ENCODE measurements at places on chromosomes 11 and 22. TPM values are rescaled to one million over a fixed set of nuclear protein-coding genes. Genes with fewer than 3 reads are reported as not detected.

DNA sequence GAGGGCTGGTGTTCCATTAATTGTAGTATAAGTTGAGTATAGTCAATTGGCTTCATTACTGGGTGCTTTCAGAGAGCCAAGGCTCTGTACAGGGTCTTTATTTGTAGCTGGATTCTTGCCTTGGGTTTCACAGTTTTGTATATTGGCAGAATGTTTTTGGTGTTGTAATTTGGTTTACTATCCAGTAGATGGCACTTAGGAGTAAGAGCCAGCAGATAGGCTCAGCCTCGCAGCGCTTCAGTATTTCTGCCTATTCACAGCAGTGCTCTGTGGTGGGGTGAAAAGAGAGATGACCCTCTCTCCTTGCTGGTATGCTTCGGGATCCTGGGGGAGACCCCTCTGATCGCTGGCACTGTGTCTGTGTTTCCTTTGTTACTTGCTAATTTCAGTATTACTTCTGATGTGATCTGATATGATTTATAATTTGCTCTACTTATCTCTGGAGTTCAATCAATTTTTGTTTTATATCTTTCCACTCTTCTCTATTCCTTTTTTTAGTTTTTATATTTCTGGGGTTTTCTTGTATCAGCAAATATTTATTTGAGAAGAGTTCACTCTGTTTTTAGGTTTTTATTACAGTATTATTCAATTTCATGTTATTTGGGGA is 52.2 kb downstream of the ANO5 start:
- no peaks in the 10 kb centered on the region for H3K4me1 ChIP-seq
- no peak overlapping the region for H3K27ac ChIP-seq
- peaks cover 5% of the 10 kb centered on the region for H3K27me3 ChIP-seq
- no peak overlapping the region for H3K4me3 ChIP-seq

The CHEK1 gene
- total RNA-seq: 110 TPM

GRCh38 chr11:8765294-8765693 is 82.7 kb downstream of the RPL27A start:
- DNase-seq: no peak
- peaks cover 6% of the 10 kb centered on the region for H3K4me1 ChIP-seq
- H3K36me3 ChIP-seq: no peaks in the 10 kb centered on the region
- no peak overlapping the region for H3K4me3 ChIP-seq
- peaks cover 5% of the 10 kb centered on the region for H3K27me3 ChIP-seq
- H3K27ac ChIP-seq: no peak overlapping the region

DNA sequence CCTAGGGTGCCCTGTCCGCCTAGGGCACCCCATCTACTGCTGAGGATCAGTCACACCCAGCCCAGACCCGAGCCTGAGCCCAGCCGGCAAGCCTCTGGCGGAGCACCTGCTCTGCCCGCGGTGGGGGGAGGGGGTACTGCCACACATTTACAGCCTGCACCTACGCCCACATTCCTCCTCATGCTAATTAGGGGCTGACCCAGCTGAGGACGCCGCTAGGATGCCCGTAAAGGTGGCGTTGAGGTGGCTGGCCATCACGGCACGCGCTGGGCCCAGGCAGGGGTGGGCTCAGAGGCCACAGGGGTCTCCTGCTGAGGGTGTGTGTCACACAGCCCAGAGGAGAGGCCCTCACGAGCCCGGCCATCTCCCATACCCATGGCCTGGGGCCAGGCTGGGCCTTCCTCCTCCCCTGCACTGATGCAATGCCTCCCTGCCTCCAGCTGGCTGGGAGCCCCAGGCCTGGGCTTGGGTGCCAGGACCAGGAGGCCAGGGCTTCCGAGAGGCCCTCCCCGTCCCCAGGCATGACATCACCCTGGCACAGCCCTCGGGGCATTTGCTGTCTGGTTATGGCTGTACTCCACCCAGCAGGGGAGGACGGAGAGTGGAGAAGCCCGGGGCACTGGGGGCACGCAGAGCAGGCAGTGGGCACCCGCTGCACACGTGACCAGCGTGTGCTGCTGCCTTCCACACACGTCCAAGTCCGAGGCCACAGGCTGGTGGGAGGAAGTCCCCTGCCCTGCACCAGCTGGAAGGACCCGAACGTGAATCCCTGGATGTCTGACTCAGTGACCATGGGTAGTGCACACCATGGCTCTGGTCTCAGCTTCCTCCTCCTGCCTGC is 12.7 kb downstream of the DUSP8 start:
- no peaks in the 10 kb centered on the region for H3K27me3 ChIP-seq
- no peak overlapping the region for H3K27ac ChIP-seq
- no peaks in the 10 kb centered on the region for H3K4me1 ChIP-seq
- no peak overlapping the region for H3K4me3 ChIP-seq
- H3K36me3 ChIP-seq: no peaks in the 10 kb centered on the region

- H3K4me1 ChIP-seq: no peaks in the 10 kb centered on the region
- H3K4me3 ChIP-seq: no peak overlapping the region
- no peaks in the 10 kb centered on the region for H3K36me3 ChIP-seq
These were observed 188.9 kb downstream of the BCR start for GRCh38 chr22:23369054-23369685.

DNA sequence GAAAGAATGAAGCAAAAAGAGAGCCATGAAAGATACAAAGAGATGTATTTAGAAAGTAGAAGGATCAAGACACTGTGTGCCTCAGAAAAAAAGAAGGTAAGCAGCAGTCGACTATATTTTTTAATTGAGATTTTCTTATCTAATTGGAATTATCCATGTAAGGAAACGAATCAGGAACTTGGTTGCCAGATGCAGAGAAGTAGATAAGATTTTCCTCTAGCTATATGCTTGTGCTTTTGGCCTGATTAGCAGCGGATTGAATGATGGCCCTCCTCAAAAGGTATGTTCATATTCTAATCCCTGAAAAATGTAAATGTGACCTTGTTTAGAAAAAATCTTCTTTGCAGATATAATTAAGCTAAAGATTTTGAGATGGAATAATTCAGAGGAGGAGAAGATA is 43.9 kb upstream of the CARD18 start:
- H3K27me3 ChIP-seq: peaks cover 2% of the 10 kb centered on the region
- H3K4me1 ChIP-seq: no peaks in the 10 kb centered on the region
- no peak overlapping the region for H3K27ac ChIP-seq
- H3K36me3 ChIP-seq: no peaks in the 10 kb centered on the region
- H3K4me3 ChIP-seq: no peak overlapping the region
- DNase-seq: no peak

DNA sequence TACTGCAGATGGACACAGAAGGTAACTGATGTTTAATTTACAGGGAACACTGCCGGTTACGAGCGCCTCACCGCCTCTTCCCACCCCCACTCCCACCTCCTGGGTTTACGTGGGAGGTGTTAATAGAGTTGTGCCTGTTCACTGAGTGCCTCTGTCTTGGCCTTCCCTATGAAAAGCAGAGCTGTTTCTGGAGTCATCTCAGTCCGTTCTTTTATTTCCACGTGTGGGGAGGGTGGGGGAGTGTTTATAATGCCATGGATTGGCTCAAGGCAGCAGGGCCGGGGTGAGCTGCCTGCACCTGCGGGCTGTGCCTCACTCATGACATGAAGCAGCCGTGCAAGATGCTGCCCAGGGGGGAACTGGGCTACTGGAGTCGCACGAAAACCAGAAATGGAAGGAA is 322.7 kb downstream of the CADM1 start:
- H3K4me3 ChIP-seq: no peak overlapping the region
- no peaks in the 10 kb centered on the region for H3K4me1 ChIP-seq
- DNase-seq: no peak
- H3K36me3 ChIP-seq: no peaks in the 10 kb centered on the region
- no peak overlapping the region for H3K27ac ChIP-seq

GRCh38 chr11:134515081-134515960 is 103.3 kb upstream of the B3GAT1 start:
- no peak for DNase-seq
- H3K27me3 ChIP-seq: no peaks in the 10 kb centered on the region
- H3K4me3 ChIP-seq: no peak overlapping the region
- no peaks in the 10 kb centered on the region for H3K4me1 ChIP-seq

The NAP1L4 gene
- total RNA-seq: 286 TPM

The FAM181B gene
- total RNA-seq: not detected

DNA sequence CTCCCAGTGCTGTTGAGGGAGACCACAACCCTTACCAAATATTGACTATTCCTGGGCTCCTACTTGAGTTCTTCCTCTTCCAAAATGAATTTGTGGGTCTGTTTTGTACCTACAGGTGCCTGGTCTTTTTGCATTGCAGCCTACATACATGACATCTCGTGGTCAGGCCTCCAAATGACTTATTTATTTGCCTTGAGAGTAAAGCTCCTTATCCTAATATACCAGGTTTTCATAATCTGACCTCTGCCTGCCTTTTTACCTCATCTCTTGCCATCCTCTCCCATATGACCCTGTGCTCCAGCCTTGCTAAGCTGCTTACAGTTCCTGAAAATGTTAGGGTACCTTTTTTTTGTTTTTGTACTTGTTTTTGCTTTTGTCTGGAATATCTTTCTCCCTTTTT is 130.4 kb downstream of the UVRAG start:
- DNase-seq: no peak
- no peaks in the 10 kb centered on the region for H3K36me3 ChIP-seq
- H3K4me1 ChIP-seq: peaks cover 4% of the 10 kb centered on the region
- no peak overlapping the region for H3K4me3 ChIP-seq
- no peak overlapping the region for H3K27ac ChIP-seq

DNA sequence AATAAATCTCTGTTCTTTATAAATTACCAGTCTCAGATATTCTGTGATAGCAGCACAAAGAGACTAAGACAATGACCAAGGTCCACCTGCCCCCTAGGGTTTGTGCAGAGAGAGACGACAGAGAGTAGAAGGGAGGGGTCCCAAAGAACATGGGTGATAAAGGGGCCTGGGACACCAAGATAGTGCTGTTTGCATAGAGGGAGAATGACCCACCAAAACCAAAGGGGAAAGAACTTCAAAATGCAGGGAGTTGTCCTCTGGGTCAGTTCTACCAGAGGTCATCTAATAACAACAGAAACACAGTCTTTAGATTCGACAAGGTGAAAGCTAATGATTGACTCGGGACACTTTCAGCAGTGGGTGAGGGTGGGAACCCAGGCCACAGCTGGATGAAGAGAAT is 23.7 kb downstream of the FAM227A start:
- DNase-seq: no peak
- H3K36me3 ChIP-seq: no peaks in the 10 kb centered on the region
- H3K27ac ChIP-seq: no peak overlapping the region
- peaks cover 15% of the 10 kb centered on the region for H3K4me1 ChIP-seq
- no peaks in the 10 kb centered on the region for H3K27me3 ChIP-seq

- no peak overlapping the region for H3K4me3 ChIP-seq
- peaks cover 65% of the 10 kb centered on the region for H3K36me3 ChIP-seq
- no peak overlapping the region for H3K27ac ChIP-seq
- DNase-seq: no peak
- peaks cover 5% of the 10 kb centered on the region for H3K4me1 ChIP-seq
- H3K27me3 ChIP-seq: peaks cover 2% of the 10 kb centered on the region
These were observed 24.3 kb downstream of the CASP4 start for GRCh38 chr11:104944076-104944475.

- H3K27me3 ChIP-seq: peaks cover 69% of the 10 kb centered on the region
- H3K4me3 ChIP-seq: no peak overlapping the region
- H3K36me3 ChIP-seq: no peaks in the 10 kb centered on the region
- H3K27ac ChIP-seq: no peak overlapping the region
- DNase-seq: no peak
These were observed 4.3 kb upstream of the NRIP3 start for GRCh38 chr11:9008011-9008550.

DNA sequence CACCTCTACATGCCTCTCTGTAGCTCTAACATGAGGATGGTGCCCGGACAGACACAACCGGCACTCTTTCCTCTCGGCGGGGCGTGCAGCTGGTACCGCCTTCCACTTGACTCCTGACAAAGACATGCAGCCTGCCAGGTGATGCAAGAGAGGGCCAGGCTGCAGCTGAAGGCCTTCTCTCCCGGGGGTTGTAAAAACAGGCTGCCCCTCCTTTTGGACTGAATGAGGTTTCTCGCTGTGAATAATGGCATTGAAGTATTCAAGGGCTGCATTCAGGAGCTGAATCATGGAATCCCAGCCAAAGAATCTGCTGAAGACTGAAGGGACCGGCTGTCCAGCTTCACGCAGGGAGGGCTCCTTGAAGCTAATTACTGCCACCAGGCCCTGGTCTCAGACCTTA is 110.9 kb downstream of the GALNT18 start:
- DNase-seq: no peak
- no peaks in the 10 kb centered on the region for H3K4me1 ChIP-seq
- peaks cover 4% of the 10 kb centered on the region for H3K27me3 ChIP-seq
- no peak overlapping the region for H3K27ac ChIP-seq
- H3K36me3 ChIP-seq: no peaks in the 10 kb centered on the region
- no peak overlapping the region for H3K4me3 ChIP-seq

The TMEM132A gene
- 1.2 TPM for total RNA-seq

GRCh38 chr11:44627911-44628729 is 62.7 kb downstream of the CD82 start:
- DNase-seq: peak; percentile 6
- H3K36me3 ChIP-seq: peaks cover 9% of the 10 kb centered on the region
- no peak overlapping the region for H3K27ac ChIP-seq
- peaks cover 12% of the 10 kb centered on the region for H3K4me1 ChIP-seq

- H3K4me1 ChIP-seq: peaks cover 12% of the 10 kb centered on the region
- DNase-seq: no peak
- H3K4me3 ChIP-seq: no peak overlapping the region
- peaks cover 4% of the 10 kb centered on the region for H3K36me3 ChIP-seq
- no peaks in the 10 kb centered on the region for H3K27me3 ChIP-seq
These were observed 845.3 kb downstream of the FAM181B start for GRCh38 chr11:81888391-81888790.

- no peaks in the 10 kb centered on the region for H3K36me3 ChIP-seq
- no peaks in the 10 kb centered on the region for H3K27me3 ChIP-seq
- no peak overlapping the region for H3K27ac ChIP-seq
- H3K4me3 ChIP-seq: no peak overlapping the region
- no peak for DNase-seq
These were observed 662.1 kb downstream of the NTM start for GRCh38 chr11:132032555-132032954.

The C11orf24 gene
- 34.2 TPM for total RNA-seq

DNA sequence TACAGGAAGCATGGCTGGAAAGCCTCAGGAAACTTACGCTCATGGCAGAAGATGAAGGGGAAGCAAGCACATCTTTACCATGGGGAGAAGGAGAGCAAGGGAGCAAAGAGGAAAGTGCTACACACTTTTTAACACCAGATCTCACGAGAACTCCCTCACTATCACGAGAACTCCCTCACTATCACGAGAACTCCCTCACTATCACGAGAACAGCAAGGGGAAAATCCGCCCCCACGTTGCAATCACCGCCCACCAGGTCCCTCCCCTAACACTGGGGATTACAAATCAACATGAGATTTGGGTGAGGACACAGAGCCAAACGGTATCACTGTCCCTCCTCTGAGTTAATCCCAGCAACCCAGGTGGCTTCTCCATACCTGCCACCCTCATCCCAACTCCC is 84.5 kb downstream of the MN1 start:
- DNase-seq: no peak
- H3K4me1 ChIP-seq: no peaks in the 10 kb centered on the region
- no peaks in the 10 kb centered on the region for H3K27me3 ChIP-seq
- H3K27ac ChIP-seq: no peak overlapping the region
- no peaks in the 10 kb centered on the region for H3K36me3 ChIP-seq
